ENCODE measurements at places on chromosomes 13 and 19.
A peak's percentile ranks its signal among the peaks of the same experiment; 100 is the strongest.

DNA sequence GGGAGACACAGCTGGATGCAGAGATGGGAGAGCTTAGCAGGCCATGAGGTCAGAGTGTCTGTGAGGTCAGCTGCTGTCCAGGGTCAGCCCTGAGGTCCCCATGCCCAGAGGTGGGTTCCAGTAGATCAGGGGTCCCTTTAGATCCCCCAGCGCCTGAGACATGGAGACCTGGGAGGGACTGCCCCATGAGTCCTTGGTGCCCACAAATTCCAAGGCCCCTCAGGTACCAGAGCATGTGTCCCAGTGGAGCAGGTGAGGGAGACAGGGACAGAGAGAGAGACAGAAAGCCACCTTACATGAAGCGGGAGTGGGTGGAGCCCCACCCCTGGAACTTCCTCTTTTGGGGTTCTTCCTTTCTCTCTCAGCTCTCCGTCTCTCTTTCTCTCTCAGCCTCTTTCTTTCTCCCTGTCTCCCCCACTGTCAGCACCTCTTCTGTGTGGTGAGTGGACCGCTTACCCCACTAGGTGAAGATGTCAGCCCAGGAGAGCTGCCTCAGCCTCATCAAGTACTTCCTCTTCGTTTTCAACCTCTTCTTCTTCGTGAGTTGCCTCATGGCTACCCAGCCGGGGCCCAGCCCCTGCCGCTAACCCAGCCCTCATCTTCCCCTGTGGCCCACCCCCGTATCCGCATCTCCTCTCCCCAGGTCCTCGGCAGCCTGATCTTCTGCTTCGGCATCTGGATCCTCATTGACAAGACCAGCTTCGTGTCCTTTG, at the start of gene CD37:
Gene CD37 (plus strand): TSS at position 336 of the 713 bp plus-strand sequence. CDS start 135 bp downstream, at position 471.
- DNase-seq: no peak

- DNase-seq: no peak
Measured at GRCh38 chr19:18107235-18107634, 9.7 kb downstream of the MAST3 start.

DNA sequence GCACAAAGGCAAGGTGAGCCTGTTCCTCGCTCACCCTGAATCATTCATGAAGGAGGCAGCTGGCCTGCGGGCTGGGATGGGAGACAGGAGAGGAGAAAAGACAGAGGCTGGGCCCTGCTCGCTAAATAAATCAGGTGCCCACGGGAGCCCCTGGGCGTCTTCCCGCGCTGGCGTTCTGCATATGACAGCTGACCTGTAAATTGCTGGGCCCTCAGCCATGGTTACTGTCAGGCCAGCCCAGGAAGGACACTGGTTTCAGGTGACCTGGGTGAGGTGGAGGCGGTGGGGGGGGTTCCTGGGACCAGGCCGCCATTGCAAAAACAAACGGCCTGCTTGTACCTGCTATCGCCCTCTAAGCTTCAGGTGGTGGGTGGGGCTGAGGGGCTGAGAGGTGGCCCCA, 3.4 kb upstream of the PTBP1 start:
- no peak for DNase-seq

DNA sequence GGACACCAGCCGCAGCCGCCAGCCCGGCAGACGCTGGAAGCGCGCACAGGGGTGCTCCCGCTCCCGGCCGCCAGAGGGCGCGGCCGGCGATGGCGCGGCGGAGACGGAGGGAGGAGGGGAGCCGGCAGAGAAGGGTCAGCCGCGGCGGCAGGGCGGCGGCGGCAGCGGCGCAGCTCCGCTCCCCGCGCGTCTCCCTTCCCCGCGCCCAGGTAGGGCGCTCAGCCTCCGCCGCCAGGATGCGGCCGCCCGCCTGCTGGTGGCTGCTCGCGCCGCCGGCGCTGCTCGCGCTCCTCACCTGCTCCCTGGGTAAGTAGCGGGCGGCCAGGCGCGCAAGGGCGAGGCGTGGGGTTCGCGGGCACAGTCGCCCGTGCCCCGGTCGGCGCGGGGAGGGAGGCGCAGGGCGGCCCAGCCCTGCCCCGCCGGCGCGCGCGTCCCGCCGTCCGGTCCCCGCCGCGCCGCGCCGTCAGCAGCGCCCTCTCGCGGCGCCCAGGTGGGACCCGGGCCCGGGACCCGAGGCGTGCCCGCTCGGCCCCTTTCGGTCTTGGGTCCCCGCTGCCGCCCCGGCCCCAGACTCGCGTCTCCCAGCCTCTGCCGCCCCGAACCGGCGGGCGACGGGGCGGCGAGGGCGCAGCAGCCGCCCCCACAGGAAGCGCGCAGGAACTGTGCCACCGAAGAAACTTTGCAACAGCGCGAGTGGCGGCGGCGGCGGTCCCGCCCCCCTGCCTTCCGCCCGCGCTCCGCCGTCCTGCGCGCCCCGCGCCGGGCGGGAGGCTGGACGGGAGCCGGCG, at the start of gene B3GLCT:
Gene B3GLCT (plus strand): TSS at position 127 of the 788 bp plus-strand sequence. CDS start 110 bp downstream, at position 237.
- DNase-seq: peak; percentile 70

DNA sequence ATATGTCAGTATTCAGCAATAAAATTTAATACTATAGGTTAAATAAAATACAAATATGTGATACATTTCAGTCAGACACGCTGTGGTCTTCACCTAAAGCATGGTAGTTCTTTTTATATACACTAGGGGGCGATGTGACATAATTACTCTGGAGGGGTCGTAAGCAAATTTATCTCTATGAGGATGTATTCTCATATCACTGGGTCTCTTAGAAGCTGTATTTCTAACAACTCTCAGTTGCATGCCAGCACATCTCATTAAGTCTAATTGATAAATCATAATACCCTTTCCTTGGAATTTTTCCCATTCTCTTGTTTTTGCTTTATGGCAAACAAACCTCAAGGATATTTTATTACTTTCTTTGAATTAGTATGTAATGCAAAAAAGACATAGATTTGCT, 3.9 kb upstream of the PCDH17 start:
- DNase-seq: peak; percentile 9

GRCh38 chr19:37983916-37984315, 76.9 kb downstream of the SIPA1L3 start:
- no peak for DNase-seq

DNA sequence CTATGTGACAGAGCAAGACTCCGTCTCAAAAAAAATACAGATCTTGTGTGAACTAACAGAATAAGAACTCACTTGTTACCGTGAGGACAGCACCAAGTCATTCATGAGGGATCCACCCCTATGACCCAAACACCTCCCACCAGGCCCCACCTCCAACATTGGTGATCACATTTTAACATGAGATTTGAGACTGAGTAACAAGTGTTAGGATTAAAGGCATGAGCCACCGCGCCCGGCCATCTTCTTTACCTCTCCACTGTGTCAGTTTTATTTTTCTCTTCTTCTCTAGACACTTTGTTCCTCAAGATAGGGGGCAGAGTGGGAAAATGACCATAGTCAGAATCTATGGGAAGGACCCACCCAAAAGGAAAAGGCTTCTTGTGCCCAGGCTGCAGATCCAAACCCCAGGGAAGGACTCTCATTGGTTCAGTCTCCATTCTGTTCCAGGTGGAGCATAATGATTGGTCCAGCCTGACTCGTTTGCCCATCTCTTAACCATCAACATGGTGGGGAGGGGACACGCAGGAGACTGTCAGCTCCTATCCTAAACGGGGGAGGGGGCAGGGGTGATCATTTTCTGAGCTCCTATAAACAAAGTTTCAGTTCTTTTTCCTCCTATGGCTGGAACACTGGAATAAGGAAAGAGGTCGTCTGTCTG, 1.3 kb upstream of the CALM3 start:
- no peak for DNase-seq

DNA sequence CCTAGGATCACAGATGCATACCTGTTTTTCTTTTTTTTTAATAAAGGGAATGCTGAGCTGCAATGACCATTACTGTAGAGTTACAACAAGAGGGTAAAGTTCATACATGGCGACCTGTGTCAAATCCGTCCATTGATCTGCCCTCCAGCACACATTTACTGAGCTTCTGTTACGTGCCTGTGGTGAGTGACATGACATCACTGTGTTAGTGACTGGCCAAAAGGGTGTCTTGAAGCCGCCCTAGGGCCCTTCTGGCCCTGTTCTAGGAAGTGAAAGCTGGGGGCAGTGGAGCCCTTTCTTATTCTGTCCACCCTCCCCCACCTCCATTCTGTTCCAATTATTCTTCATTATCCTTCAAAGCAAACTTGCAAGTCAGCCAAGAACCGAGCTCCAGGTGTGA, 66.3 kb downstream of the ZIC5 start:
- no peak for DNase-seq

DNA sequence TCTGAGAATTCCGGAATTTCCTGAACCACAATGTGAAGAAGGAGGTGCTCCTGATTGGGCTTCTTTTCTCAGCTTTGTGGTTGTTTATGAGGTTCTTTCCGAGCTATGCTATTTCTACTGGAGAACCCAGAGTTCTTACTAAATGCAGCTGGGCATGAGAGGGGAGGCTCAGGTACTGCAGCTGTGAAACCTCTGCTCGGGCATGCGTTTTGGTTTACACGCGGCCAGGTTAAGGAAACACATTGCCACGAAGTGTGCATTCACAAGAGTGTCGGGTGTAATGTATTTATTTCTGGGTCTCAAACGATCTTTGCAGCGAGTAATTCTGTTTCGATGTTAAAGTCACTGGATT, 661 bp upstream of the MIR17HG start:
- no peak for DNase-seq

- DNase-seq: no peak
Measured at GRCh38 chr19:48617146-48617937, 1.6 kb downstream of the RPL18 start.

DNA sequence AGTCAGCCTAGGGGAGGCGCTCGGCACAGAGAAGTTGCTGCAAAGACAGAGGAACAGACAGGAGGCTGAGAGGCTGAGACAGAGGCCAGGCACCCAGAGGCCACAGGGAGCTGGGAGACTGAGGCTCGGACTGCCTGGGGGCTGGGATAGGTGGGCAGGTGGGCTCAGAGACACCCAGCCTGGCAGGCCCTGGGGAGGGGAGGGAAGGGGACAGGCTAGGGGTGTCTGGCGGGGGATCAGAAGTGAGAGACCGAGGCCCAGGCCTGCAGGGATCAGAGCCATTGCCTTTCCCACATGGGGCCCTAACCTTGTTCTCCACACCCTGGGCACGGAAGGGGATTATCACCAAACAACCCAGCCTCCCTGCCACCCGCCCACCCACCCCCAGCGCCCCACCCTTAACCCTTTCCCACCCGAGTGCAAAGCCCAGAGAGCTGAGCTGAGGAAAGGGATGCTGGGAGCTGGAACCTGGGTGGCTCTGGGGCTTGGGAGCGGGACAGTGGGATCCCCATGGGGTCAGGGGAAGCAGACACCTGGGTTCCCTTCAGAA, 1.3 kb downstream of the NTN5 start:
- no peak for DNase-seq

GRCh38 chr19:41350735-41351338, 2.9 kb downstream of the TGFB1 start:
- no peak for DNase-seq

DNA sequence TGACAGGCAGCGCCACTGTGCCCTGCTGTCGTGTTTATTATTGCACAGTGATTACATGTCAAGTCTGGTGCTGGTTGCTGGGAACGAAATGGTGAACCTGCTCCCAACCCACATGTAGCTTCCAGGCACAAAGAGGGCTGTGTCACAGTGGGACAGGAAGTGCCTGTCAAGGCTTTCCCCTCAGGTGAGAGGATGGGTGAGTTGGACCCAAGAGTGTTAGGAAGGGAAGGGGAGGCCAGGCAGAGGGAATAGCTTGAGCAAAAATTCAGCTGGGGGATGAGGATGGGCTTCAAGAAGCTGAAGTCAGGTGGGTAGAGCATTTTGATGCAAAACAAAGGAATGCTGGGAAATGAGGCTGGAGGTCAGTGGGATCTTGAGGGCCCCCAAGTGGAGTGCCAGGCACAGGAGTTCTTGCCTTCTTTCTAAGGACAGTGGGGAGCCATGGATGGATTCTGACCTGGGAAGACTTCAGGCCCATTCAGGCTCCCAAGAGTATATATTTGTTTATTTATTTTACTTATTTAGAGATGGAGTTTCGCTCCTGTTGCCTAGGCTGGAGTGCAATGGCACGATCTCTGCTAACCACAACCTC, 8.5 kb upstream of the QTRT1 start:
- no peak for DNase-seq

DNA sequence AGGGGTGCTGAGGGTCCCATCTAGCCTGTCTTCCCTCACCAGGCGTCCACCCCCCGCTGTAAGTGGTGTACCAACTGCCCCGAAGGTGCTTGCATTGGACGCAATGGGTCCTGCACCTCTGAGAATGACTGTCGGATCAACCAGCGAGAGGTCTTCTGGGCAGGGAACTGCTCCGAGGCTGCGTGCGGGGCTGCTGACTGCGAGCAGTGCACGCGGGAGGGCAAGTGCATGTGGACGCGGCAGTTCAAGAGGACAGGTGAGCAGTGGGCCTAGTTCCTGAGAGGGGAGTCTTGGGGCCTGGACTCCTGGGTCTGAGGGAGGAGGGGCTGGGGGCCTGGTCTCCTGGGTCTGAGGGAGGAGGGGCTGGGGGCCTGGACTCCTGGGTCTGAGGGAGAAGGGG, 27.8 kb downstream of the CNFN start:
- no peak for DNase-seq

DNA sequence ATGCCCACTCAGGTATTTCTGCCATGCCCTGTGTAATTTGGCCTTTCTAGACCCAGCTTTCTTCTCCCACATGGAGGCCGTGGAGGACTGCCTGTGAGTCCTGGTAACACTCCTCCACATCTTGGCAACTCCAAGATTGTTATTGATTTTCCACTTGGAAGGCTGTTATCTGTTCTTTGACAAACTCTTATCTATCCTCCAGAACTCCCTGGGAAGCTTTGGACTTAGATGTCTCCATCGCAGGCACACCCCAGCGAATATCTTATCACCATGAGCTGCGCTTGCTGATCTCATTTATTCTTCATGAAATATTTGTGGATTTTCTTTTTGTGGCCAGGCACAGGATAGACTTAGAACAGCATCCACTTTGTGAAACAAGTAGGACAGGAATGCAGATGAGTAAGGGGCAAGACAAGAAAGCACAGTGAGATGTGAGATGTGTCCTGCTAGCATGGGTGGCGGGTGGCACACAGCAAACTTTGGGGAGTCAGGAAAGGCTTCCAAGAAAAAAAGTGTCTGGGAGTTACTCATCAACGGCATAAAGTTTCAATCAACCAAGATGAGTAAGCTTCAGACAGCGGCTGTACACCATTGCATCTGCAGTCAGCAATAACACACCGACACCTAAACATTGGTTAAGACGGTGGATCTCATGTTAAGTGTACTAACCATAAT, 84.5 kb upstream of the IRS2 start:
- DNase-seq: no peak

DNA sequence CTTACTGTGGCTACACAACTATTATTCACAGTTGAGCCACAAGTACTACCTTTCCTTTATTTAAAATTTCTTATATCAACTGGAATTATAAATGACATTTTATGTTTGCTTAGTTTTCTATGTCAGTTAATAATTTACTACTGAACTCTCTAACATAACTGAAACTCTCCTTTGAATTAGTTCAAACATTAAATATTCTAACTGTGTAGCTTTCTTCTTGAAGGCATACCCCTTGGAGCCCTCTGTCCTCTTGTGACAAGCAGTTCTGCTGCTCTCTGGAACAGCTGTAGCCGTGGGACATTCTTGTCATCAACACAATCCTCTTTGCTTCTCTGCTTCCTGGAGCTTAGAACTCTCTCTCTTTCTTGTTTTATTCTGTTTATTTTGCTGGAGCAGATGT, 244.8 kb downstream of the NHLRC3 start:
- no peak for DNase-seq
